Activated naive CD4-positive, alpha-beta T cell (primary cell): ENCODE measurements at places on chromosomes 7 and 10.

GRCh38 chr7:112300831-112301407, 94.4 kb downstream of the ZNF277 start:
- DNase-seq, result no peak

- no peak for DNase-seq
Measured at GRCh38 chr7:130435311-130435854, 5.4 kb downstream of the CEP41 start.

DNA sequence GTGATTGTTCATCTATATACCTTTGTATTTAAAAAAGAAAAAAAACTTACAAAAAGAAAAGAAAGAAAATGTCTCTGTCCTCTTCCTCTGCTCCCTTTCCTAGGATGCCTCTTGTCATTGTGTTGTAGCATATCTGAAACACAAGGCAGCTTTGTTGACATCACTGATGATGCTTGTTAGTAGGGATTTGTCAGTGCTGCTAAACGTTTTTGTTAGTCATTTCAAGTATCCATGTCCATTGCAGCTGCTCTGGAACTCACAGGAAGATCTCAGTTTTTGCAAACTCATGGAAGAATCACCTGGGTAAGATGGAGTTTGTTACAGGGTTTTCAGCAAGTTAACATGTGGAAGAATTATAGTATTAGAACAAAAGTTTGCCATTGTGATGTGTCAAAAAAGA, 123.6 kb downstream of the CCSER2 start:
- DNase-seq, result no peak

GRCh38 chr10:108424656-108425055, 1260.2 kb upstream of the SORCS1 start:
- no peak for DNase-seq
